Uterus (tissue), 4 donors: ENCODE measurements at places on chromosomes 5 and 9. TPM values are rescaled to one million over a fixed set of nuclear protein-coding genes. Genes with fewer than 3 reads are reported as not detected.

The ADAMTS12 gene
- 0.51 TPM for total RNA-seq

The NR5A1 gene
- not detected for total RNA-seq

The KIAA0825 gene
- 5.9 TPM for total RNA-seq

The SLC36A3 gene
- total RNA-seq = not detected

The GNG10 gene
- 89.0 TPM for total RNA-seq

The LCN15 gene
- total RNA-seq = not detected

The FAM169A gene
- 26.5 TPM for total RNA-seq

The SV2C gene
- total RNA-seq = 0.21 TPM

- H3K27ac ChIP-seq = peak overlapping the region; percentile 97
- no peaks in the 10 kb centered on the region for H3K4me1 ChIP-seq
- H3K27me3 ChIP-seq = no peaks in the 10 kb centered on the region
- H3K4me3 ChIP-seq = peak overlapping the region; percentile 92
- no peaks in the 10 kb centered on the region for H3K36me3 ChIP-seq
- no peak for DNase-seq
Observed at GRCh38 chr5:43482490-43483297, 971 bp downstream of the TMEM267 start.

- no peak for DNase-seq
- H3K36me3 ChIP-seq = no peaks in the 10 kb centered on the region
- no peak overlapping the region for H3K27ac ChIP-seq
- H3K27me3 ChIP-seq = no peaks in the 10 kb centered on the region
- no peaks in the 10 kb centered on the region for H3K4me1 ChIP-seq
Observed at GRCh38 chr9:123108976-123109375, 75.5 kb downstream of the GPR21 start.

GRCh38 chr5:81878333-81878732 is 93.5 kb upstream of the ATG10 start:
- no peaks in the 10 kb centered on the region for H3K36me3 ChIP-seq
- H3K27me3 ChIP-seq = no peaks in the 10 kb centered on the region
- no peak overlapping the region for H3K27ac ChIP-seq
- no peak overlapping the region for H3K4me3 ChIP-seq

DNA sequence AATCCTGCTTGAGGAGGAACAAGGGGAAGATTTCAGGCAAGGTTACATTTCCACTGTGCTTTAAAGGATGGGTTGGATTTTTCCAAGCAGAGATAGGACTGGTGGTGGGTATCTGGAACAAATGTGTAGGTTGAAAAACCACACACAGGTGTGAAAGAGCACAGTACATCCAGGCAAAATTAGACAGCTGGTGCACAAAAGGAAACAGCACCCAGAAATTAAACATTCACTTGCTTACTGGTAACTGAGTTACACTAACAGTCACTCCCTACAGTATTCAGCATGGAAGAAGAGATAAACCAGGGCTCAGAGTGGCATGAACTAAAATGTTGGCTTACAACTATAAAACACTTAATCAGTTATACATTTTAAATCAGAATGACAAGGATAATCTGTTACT is 81.5 kb upstream of the RASEF start:
- H3K27me3 ChIP-seq = no peaks in the 10 kb centered on the region
- H3K4me3 ChIP-seq = no peak overlapping the region
- no peaks in the 10 kb centered on the region for H3K4me1 ChIP-seq
- DNase-seq = no peak
- H3K36me3 ChIP-seq = no peaks in the 10 kb centered on the region
- no peak overlapping the region for H3K27ac ChIP-seq

DNA sequence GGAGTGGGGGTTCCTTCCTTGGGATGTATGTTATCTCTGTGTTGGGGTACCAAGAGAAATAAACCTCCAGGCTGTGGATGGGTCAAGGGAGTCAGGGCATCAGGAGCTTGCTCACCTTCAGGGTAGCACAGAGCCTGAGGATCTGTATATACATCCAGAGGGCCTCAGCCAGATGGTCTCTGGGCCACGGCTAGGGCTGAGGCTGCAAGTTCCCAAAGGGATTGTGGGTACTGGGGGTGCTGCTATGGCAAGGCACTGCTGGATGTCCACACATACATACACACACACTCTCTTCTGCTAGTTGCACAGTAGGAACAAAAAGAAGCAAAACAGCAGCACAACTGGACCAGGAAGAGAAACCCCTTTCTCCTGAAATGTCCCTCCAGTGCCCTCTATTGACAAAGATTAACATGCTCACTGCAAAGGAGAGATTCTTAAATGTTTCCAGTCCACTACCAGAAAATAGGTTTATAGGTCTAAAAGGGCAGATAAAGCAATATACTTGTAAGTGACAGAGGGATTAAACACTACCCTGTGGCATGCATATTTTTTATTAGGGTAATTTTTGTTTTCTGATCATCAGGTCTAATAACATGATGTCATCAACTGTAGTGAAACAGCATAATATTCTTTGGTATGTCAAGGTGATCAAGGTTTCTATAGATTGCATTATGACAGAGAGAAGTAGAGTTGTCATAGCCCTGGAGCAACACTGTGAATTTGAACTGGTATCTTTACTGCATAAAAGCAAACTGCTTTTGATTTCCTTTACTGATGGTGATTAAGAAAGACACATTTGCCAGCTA is 56.3 kb upstream of the KCNN2 start:
- H3K4me3 ChIP-seq = no peak overlapping the region
- H3K4me1 ChIP-seq = no peaks in the 10 kb centered on the region
- DNase-seq = no peak
- no peak overlapping the region for H3K27ac ChIP-seq

- no peaks in the 10 kb centered on the region for H3K4me1 ChIP-seq
- no peak for DNase-seq
- H3K27me3 ChIP-seq = no peaks in the 10 kb centered on the region
- H3K27ac ChIP-seq = peak overlapping the region; percentile 96
- H3K4me3 ChIP-seq = peak overlapping the region; percentile 100
- H3K36me3 ChIP-seq = no peaks in the 10 kb centered on the region
Observed at GRCh38 chr5:122844910-122845228, 544 bp upstream of the SNX24 start.

DNA sequence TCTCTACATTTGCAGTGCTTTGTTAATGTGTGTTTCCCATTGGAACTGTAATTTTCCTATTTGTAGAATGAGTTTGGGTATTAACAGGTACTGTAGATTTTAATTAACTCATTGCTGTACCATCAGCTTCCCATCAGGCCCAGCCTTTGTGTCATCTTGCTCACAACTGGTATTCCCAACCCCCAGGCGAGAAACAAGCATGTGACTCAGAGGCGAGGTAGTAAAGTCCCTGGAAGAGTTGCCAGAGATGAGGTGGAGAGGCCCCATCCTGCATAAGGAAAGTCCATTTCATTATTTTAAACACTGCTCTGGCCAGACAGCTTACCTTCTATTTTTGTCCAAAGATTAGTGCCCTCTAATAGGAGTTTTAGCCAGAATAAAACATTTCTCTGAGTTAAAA is 29.9 kb downstream of the ADCY2 start:
- no peaks in the 10 kb centered on the region for H3K36me3 ChIP-seq
- H3K4me3 ChIP-seq = no peak overlapping the region
- no peaks in the 10 kb centered on the region for H3K27me3 ChIP-seq
- H3K27ac ChIP-seq = no peak overlapping the region

- H3K36me3 ChIP-seq = no peaks in the 10 kb centered on the region
- no peaks in the 10 kb centered on the region for H3K27me3 ChIP-seq
- no peak overlapping the region for H3K27ac ChIP-seq
- H3K4me1 ChIP-seq = no peaks in the 10 kb centered on the region
- H3K4me3 ChIP-seq = no peak overlapping the region
Observed at GRCh38 chr5:58107704-58108103, 352.2 kb downstream of the PLK2 start.

GRCh38 chr9:120513825-120514396 is 66.1 kb downstream of the CDK5RAP2 start:
- no peaks in the 10 kb centered on the region for H3K36me3 ChIP-seq
- H3K27ac ChIP-seq = no peak overlapping the region
- DNase-seq = no peak
- H3K4me1 ChIP-seq = no peaks in the 10 kb centered on the region
- no peak overlapping the region for H3K4me3 ChIP-seq
- no peaks in the 10 kb centered on the region for H3K27me3 ChIP-seq

GRCh38 chr9:35734096-35734495 is 1.6 kb downstream of the CREB3 start:
- no peak overlapping the region for H3K27ac ChIP-seq
- H3K36me3 ChIP-seq = no peaks in the 10 kb centered on the region
- no peak for DNase-seq
- H3K4me3 ChIP-seq = no peak overlapping the region
- H3K4me1 ChIP-seq = peaks cover 8% of the 10 kb centered on the region
- H3K27me3 ChIP-seq = no peaks in the 10 kb centered on the region

DNA sequence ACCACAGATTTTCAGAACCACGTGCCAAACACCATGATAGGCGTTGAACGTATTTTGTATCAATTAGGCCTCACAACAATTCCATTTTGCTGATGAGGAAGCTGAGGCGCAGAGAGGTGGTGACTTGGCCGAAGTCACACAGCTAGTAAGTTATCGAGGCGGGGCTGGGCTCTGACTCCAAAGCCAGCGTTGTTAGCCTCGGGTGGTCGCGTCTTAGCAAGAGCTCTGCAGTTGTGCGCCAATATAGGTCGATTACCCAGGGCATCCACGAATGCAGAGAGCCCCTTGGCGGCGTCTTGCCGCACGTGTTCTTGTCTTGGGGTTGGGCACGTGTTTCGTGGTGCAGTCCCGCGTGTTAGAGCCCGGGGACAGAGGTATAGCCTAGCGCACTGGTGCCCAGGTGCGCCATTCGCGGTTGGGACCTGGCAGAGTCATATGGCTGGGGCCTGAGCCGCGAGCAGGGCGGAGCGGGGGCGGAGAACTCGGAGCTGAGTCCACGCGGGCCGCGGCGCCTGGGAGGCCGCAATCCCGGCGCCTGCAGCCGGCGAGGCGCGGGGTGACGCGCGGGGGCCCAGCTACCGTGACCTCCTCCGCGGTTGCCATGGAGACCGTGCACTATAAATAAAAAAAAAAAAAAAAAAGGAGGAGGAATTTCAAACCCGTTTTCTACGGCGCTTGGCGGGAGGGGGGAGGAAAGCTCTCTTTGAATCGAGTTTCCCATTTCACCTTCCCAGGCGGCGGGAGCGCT is 62.3 kb downstream of the CXXC5 start:
- no peaks in the 10 kb centered on the region for H3K4me1 ChIP-seq
- peak; percentile 50 for DNase-seq
- peak overlapping the region; percentile 20 for H3K27ac ChIP-seq
- H3K27me3 ChIP-seq = no peaks in the 10 kb centered on the region
- no peaks in the 10 kb centered on the region for H3K36me3 ChIP-seq

- H3K4me1 ChIP-seq = no peaks in the 10 kb centered on the region
- no peaks in the 10 kb centered on the region for H3K27me3 ChIP-seq
- no peak overlapping the region for H3K27ac ChIP-seq
- DNase-seq = no peak
- H3K36me3 ChIP-seq = no peaks in the 10 kb centered on the region
- no peak overlapping the region for H3K4me3 ChIP-seq
Observed at GRCh38 chr5:79295029-79295428, 59.1 kb downstream of the JMY start.

DNA sequence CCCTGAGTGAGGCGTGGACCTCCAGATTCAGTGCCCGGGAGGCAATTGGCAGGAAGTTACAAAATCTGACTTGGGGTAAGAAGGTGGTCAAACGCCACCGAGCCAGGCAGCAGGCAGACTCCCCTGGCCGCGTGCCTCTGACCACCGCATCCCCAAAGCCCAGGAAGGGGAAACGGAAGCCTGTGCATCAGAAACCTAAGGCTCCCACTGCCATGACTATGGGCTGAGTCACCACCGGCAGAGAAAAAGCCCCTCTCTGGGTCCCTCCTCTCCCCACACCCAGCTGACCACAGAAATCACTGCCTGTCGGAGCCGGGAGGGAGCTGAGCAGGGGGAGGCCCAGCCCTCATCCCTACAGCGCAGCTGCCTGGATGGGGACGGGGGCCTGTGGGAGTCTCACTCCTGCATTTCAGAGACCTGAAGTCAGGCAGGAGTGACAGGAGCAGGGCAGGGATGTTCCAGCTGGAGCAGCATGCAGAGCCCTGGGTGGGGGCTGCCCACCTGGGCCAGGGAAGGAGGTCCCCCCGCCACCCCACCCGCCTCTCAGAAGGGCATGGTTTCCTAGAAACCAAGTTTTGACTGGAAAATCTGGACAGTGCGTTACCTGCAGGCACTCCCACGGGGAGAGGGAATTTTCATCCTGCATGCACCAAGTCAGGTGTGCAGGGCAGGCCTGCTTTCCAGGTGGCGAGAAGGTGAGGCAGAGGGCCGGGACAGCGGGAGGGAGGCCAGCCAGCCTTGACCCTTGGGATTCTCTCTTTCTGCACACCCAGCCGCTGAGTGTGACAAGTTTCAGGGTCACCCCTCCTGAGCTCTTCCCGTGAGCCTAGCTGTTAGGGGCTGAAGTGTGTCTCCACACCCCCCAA is 68.2 kb downstream of the LRSAM1 start:
- no peaks in the 10 kb centered on the region for H3K36me3 ChIP-seq
- H3K27ac ChIP-seq = peak overlapping the region; percentile 79
- H3K27me3 ChIP-seq = no peaks in the 10 kb centered on the region
- peaks cover 19% of the 10 kb centered on the region for H3K4me1 ChIP-seq
- H3K4me3 ChIP-seq = no peak overlapping the region

- no peak for DNase-seq
- no peaks in the 10 kb centered on the region for H3K4me1 ChIP-seq
- no peaks in the 10 kb centered on the region for H3K27me3 ChIP-seq
- no peak overlapping the region for H3K4me3 ChIP-seq
Observed at GRCh38 chr5:123951582-123951977, 439.6 kb downstream of the CSNK1G3 start.

- no peaks in the 10 kb centered on the region for H3K36me3 ChIP-seq
- DNase-seq = no peak
- H3K27me3 ChIP-seq = no peaks in the 10 kb centered on the region
- H3K4me3 ChIP-seq = no peak overlapping the region
Observed at GRCh38 chr9:74610523-74611061, 113.5 kb downstream of the RORB start.

- DNase-seq = no peak
- H3K4me3 ChIP-seq = no peak overlapping the region
- H3K4me1 ChIP-seq = no peaks in the 10 kb centered on the region
Observed at GRCh38 chr9:11966786-11967185, 726.4 kb upstream of the TYRP1 start.

DNA sequence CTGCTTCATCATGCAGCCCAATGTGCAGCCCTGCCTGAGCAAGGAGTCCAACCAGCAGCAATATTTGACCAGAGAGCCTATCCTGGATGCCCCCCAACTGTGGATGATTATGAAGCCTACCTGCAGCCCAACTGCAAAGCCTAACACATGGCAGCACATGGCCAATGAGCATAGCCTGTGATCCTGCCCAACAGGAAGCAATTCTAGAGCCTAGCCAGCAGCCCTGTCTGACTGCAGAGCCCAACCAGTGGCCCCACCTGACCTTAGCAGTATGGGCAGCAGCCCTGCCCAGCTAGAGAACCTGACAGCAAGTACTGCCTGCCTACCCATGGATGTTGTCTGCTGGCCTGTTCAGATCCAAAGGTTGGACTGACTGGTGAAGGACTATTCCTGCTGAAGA is 97.3 kb upstream of the SH3GL2 start:
- H3K4me1 ChIP-seq = no peaks in the 10 kb centered on the region
- no peak overlapping the region for H3K27ac ChIP-seq
- DNase-seq = no peak
